ENCODE measurements at places on chromosomes 5 and 9.
A peak's percentile ranks its signal among the peaks of the same experiment; 100 is the strongest.

DNA sequence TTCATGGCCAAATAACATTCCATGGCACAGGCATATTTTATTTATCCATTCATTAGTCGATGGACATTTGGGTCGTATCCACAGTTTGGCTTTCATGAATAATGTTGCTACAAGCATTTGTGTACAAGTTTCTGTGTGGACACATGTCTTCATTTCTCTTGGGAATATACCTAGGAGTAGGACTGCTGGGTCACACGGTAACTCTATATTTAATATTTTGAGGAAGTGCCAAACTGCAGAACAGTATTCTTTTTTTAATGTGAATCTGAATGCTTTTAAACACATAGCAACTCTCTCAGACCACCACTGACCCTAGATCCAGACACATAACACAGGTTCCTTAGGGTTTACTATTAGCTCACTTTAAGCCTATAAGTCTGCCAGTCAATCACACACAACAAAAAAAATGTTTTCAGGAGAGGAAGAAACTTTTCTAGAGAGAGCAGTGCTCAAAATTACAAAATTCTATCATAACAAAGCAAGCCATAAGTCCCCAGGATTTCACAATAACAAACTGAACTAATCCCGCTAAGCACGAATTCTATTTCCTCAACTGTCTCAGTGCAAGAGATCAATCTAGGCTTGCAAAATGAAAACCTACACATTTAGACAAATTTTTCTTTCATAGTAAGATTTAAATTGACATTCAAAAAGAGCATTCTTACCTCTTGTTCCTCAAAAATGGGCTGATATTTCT, 41.8 kb upstream of the GABBR2 start:
- DNase-seq: no peak
- H3K4me1 ChIP-seq: no peaks in the 10 kb centered on the region
- H3K27ac ChIP-seq: no peak overlapping the region
- H3K36me3 ChIP-seq: peaks cover 43% of the 10 kb centered on the region
- no peaks in the 10 kb centered on the region for H3K27me3 ChIP-seq
- H3K4me3 ChIP-seq: no peak overlapping the region

- H3K36me3 ChIP-seq: no peaks in the 10 kb centered on the region
- no peaks in the 10 kb centered on the region for H3K4me1 ChIP-seq
- DNase-seq: no peak
- no peak overlapping the region for H3K27ac ChIP-seq
- H3K27me3 ChIP-seq: no peaks in the 10 kb centered on the region
Measured at GRCh38 chr5:98962587-98962986, 33.8 kb upstream of the CHD1 start.

DNA sequence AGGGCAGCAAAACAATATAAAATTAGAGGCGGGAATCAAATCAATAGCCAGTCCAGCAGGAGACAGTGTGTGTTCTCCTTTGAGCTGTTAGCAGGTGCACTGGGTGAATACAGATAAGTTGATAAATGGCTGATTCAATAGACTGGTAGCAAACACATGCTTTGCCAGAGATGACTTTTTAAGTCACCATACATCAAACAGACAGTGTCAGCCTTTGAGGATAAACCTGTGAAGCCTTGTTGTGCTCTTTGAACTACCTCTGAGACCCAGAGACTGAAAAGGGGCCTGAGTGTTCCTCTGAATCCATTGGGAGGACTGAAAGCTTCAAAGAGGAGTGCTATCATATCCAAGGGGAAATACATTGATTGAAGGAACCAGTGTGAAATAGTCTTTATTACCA, 301.9 kb downstream of the RASEF start:
- DNase-seq: no peak
- peaks cover 20% of the 10 kb centered on the region for H3K4me1 ChIP-seq
- H3K4me3 ChIP-seq: no peak overlapping the region

GRCh38 chr9:35705836-35706430, 16.2 kb upstream of the TPM2 start:
- H3K27me3 ChIP-seq: no peaks in the 10 kb centered on the region
- H3K4me1 ChIP-seq: no peaks in the 10 kb centered on the region
- H3K4me3 ChIP-seq: no peak overlapping the region
- DNase-seq: no peak
- H3K27ac ChIP-seq: no peak overlapping the region
- H3K36me3 ChIP-seq: peaks cover 41% of the 10 kb centered on the region

- DNase-seq: no peak
- H3K27me3 ChIP-seq: no peaks in the 10 kb centered on the region
- no peaks in the 10 kb centered on the region for H3K4me1 ChIP-seq
- peaks cover 37% of the 10 kb centered on the region for H3K36me3 ChIP-seq
- H3K27ac ChIP-seq: no peak overlapping the region
- no peak overlapping the region for H3K4me3 ChIP-seq
Measured at GRCh38 chr5:137635521-137635921, 100.4 kb downstream of the KLHL3 start.

GRCh38 chr9:7636838-7637467, 162.6 kb downstream of the DMAC1 start:
- no peaks in the 10 kb centered on the region for H3K36me3 ChIP-seq
- no peaks in the 10 kb centered on the region for H3K27me3 ChIP-seq
- no peak overlapping the region for H3K4me3 ChIP-seq

DNA sequence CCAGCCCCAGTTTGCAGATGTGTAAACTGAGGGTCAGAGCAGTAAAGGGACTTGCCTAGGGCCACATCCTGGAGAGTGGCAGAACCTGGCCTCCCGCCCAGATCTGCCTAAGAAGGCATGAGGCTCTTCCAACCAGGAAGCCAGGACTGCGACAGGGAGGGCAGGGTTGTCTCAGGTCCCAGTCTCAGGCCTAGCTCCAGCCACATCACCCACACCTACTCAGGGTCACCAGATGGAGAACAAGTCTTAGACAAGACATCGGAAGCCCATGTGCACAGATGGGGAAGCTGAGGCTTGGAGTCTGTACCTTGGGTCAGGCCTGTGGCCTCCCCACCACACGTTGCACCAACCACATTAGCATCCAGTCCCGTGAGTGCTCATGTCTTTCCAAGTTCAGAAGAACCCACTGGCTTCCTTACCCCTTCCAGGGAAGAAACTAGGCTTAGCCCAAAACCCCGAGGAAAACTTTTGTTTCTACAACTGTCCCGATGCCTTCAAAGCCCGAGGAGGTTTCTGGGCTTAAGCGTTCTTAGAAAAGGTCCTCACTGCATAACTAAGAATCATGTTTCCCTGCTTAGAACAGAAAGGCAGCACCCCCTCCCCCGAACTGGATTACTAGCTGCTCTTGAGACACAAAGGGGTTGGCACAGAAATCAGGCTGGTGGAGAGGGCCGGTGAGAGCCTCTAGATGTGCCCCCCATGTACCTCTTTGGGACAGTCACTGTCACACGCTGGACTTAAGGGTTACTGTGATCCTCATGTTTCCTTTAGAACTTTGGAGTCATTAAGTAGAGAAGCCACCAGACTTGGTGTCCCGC, 2.2 kb downstream of the FAM78A start:
- H3K27ac ChIP-seq: no peak overlapping the region
- H3K4me3 ChIP-seq: no peak overlapping the region
- H3K27me3 ChIP-seq: peaks cover 29% of the 10 kb centered on the region
- DNase-seq: no peak

DNA sequence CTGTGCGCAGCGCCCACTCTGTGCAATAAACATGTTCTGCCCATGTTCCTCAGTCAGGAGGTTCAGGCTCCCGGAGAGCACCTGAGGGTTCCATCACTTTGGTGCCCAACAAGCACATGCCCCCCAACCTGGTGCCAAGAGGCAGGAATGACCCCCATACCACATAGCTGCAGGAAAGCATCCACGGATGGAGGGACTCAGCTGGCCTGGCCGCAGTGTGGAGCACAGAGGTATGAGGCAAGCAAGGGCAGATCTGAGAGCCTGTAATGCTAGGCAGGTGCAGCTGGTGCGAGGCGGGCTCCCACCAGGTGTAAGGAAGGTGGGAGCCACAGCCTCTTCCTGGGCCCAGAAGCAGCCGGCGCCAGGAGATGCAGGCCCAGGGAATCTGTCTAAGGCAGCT, 4.3 kb upstream of the MRNIP start:
- DNase-seq: no peak
- no peak overlapping the region for H3K27ac ChIP-seq
- H3K4me1 ChIP-seq: peaks cover 4% of the 10 kb centered on the region
- peaks cover 20% of the 10 kb centered on the region for H3K36me3 ChIP-seq

- no peak overlapping the region for H3K4me3 ChIP-seq
- H3K27me3 ChIP-seq: no peaks in the 10 kb centered on the region
- no peaks in the 10 kb centered on the region for H3K36me3 ChIP-seq
- no peaks in the 10 kb centered on the region for H3K4me1 ChIP-seq
- H3K27ac ChIP-seq: no peak overlapping the region
Measured at GRCh38 chr9:88230612-88231011, 92.3 kb upstream of the SPATA31C2 start.

DNA sequence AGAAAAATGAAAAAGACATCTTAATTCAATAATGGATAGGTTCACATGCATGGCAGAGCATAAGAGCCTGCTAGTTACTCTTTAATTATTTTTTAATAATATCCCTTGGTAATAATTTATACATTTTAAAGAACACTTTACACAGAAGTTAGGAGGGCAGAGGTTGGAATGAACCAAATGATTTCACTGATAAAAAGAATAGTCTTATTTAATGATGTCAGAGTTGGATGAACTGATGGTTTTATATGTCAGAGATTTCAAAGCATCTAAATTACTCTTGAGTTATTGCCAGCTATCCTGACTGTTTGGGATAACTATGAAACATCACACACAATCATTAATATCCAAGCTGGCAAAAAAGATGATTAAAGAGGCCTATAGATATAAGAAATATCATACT, 244.8 kb downstream of the CSNK1G3 start:
- DNase-seq: no peak
- no peaks in the 10 kb centered on the region for H3K27me3 ChIP-seq
- peaks cover 16% of the 10 kb centered on the region for H3K4me1 ChIP-seq
- H3K4me3 ChIP-seq: no peak overlapping the region

DNA sequence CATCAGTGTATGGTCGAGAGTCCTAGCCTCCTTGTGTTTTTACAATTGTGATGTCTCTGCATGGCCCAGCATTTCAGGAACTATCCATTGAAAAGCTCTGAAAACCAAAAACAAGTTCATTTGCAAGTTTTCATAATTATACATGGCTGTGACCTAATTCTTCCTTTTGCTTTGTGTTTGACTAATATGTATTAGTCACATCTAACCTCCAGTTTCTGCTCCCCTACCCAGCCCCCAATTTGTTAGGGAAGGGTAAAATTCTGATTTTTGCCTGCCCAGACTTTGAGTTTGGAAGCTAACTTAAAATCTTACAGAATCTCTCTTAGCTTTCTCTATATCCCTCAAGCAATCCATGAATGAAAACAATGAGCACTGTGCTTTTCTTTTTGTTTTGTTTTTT, 128.2 kb upstream of the SEMA6A start:
- no peak for DNase-seq
- peaks cover 1% of the 10 kb centered on the region for H3K4me1 ChIP-seq
- H3K27me3 ChIP-seq: no peaks in the 10 kb centered on the region
- no peak overlapping the region for H3K27ac ChIP-seq

DNA sequence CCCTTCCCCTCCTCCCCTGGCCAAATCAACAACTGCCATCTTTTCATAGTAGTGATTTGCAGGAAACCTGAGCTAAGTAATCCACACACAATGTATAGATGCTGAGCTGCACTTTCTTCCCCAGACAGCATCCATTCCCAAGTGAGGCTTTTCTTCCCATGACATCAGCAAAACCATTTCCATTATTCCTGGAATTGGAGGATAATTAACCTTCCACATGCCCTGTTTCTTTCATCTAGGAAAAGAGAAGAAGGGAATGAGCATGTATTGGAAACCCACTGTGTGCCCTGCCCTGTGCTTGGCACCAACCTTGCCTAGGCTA, 268.0 kb downstream of the ZSWIM6 start:
- H3K27ac ChIP-seq: no peak overlapping the region
- no peak for DNase-seq

- no peak overlapping the region for H3K27ac ChIP-seq
- H3K36me3 ChIP-seq: no peaks in the 10 kb centered on the region
- DNase-seq: no peak
- H3K27me3 ChIP-seq: peaks cover 8% of the 10 kb centered on the region
Measured at GRCh38 chr5:14640765-14641164, 23.8 kb upstream of the OTULIN start.

GRCh38 chr5:57774439-57774838, 291.8 kb upstream of the ACTBL2 start:
- H3K4me1 ChIP-seq: peaks cover 24% of the 10 kb centered on the region
- H3K27ac ChIP-seq: no peak overlapping the region
- H3K36me3 ChIP-seq: no peaks in the 10 kb centered on the region
- no peaks in the 10 kb centered on the region for H3K27me3 ChIP-seq
- DNase-seq: no peak
- no peak overlapping the region for H3K4me3 ChIP-seq

- H3K36me3 ChIP-seq: no peaks in the 10 kb centered on the region
- H3K27ac ChIP-seq: no peak overlapping the region
- H3K27me3 ChIP-seq: no peaks in the 10 kb centered on the region
- H3K4me1 ChIP-seq: peaks cover 4% of the 10 kb centered on the region
- H3K4me3 ChIP-seq: no peak overlapping the region
- no peak for DNase-seq
Measured at GRCh38 chr9:2248768-2249265, 233.7 kb downstream of the SMARCA2 start.

DNA sequence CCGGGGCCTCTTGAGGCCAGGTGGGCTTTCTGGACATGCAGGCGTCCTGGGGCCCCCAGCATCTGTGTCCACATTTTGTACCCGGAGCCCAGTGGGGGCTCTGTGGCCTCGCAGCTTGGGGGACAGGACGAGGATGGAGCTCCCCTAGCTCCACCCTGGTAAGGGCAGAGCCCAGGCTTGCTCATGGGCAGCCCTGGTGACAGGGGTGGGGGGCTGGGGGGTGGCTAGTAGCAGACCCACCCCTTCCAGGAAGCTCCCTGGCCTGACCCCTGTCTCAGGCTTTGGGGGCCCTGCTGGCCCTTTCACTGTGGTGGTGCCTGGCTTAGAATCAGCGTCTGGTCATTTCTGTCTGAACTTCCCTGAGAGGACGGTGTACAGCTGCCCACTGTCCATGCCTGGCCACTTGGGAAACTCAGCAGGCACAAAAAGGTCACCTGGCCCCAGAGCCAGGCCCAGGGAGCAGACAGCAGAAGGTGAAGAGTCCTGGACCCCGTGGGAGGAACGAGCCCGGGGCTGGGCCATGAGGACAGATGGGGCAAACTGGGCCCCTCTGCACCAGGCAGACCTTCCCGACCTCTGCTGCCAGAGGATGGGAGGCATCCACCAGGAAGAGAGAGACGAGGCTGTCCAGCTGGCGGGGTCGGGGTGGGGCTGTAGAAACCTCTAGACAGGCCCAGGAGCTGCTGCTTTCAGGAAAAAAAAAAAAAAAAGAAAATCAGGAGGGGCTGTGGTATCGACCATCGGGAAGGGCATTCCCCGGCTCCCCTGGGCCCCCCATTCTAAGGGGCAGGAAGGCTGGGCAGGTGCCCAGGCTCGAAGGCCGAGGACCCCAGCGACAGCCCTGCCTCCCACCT, 52.8 kb downstream of the EXD3 start:
- no peak for DNase-seq
- H3K4me1 ChIP-seq: peaks cover 6% of the 10 kb centered on the region
- no peaks in the 10 kb centered on the region for H3K27me3 ChIP-seq
- H3K4me3 ChIP-seq: peak overlapping the region; percentile 11
- peaks cover 3% of the 10 kb centered on the region for H3K36me3 ChIP-seq
- peak overlapping the region; percentile 96 for H3K27ac ChIP-seq

GRCh38 chr9:124299515-124300090, 41.9 kb downstream of the NEK6 start:
- H3K4me1 ChIP-seq: no peaks in the 10 kb centered on the region
- H3K36me3 ChIP-seq: peaks cover 5% of the 10 kb centered on the region
- no peak overlapping the region for H3K27ac ChIP-seq
- DNase-seq: no peak

GRCh38 chr9:128677794-128678193, 11.2 kb upstream of the SET start:
- H3K4me1 ChIP-seq: no peaks in the 10 kb centered on the region
- no peaks in the 10 kb centered on the region for H3K27me3 ChIP-seq
- no peak overlapping the region for H3K27ac ChIP-seq
- H3K36me3 ChIP-seq: no peaks in the 10 kb centered on the region
- H3K4me3 ChIP-seq: no peak overlapping the region
